Right lung (tissue), 10 donors: ENCODE measurements at places on chromosomes 6 and 20.
A peak's percentile ranks its signal among the peaks of the same experiment; 100 is the strongest.

DNA sequence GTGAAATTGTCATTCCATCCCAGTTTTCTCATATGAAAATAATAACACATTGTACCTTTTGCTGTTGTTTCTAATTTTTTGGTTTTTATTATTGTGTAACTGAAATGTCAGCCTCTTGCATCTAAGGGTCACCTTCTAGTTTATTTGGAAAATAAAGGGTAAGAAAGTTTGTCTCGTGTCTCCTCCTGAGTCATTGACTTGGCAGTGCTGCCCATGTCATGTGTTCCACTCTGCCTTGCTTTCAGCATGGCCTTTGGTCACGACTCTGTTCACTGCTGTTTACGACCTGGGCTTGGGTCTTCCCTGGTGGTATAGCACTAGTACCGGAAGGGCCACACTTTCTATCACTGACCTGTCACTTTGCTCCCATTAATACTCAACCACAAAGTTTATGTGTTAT is 171.4 kb upstream of the RSPO3 start:
- DNase-seq = no peak

DNA sequence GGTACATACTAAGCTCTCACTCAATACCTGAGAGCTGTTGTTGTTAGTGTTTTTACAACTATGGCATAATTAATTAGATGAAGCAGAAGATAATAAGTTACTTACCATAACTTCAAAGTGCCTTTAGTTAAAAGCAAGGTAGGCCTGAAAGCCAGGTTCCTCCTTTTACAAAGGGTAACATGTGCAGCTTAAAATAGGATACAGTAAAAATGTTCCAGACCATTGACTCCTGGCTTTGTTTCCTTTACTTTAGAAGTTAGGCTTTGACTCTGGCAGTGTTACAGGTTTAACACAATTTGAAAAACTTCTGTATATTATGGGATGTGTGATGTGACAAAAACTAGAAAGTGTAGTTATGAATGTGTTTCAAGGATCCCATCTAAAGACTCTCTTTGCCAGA is 522.5 kb downstream of the EPM2A start:
- DNase-seq = no peak

DNA sequence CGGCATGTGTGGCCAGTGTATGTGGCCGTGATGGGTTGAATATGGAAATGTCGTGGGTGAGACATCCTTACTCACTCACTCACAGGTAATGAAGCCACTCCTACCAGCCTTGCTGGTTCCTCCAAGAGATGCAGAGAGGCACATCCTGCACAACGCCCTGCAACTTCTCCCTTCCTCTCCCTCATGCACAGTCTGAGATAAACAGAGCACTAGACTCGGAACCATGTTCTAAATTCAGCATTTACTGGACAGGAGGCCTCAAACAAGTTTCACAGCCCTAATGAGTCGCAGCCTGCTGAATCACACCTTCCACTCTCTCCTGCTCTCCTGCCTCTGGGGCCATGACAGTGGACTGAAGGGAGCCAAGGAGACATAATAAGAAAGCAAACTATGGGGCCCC is 91.2 kb downstream of the ISM1 start:
- DNase-seq = no peak

DNA sequence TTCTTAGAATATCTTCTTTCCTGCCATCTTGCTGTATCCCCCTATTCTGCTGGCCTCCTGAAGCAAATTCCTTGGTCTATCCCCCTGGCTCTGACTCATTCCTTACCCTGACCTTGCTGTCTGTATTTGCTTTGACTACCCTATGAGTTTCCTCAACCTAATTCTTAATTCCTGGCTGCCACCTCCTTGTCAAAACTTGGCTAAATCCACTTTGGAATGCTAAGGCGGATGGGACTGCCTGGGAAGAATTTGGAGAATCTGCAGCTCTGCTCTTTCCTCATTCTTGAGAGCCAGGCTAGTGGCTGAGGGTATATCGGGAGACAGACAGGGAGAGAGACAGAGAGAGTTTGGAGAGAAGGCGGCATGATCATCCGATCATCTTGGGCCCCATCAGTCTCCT is 24.4 kb downstream of the CAP2 start:
- DNase-seq = no peak

- DNase-seq = no peak
Measured at GRCh38 chr6:106439459-106439858, 78.9 kb downstream of the CRYBG1 start.

DNA sequence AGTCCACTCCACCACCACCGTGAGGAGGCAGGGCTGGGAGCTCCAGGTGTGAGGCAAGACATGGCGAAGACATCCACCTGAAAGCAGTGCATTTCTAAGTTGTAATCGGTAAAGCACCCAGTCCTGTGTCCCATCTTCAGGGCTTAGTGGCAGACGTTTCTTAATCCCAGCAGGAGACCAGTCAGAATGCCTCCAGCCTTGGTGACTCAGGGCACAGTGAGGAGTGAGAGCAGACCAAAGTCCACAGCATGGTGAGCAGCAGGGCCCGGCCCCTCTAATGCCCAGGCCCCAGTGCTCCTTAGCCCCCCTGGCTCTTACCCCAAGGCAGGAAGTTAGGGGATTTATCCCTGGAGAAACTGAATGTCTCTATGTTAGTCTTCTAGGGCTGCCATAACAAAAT is 183.9 kb downstream of the SYNDIG1 start:
- DNase-seq = no peak

GRCh38 chr20:53097371-53097770 is 125.2 kb downstream of the TSHZ2 start:
- no peak for DNase-seq

GRCh38 chr20:43590036-43590391 is 723 bp upstream of the IFT52 start:
- DNase-seq = no peak

DNA sequence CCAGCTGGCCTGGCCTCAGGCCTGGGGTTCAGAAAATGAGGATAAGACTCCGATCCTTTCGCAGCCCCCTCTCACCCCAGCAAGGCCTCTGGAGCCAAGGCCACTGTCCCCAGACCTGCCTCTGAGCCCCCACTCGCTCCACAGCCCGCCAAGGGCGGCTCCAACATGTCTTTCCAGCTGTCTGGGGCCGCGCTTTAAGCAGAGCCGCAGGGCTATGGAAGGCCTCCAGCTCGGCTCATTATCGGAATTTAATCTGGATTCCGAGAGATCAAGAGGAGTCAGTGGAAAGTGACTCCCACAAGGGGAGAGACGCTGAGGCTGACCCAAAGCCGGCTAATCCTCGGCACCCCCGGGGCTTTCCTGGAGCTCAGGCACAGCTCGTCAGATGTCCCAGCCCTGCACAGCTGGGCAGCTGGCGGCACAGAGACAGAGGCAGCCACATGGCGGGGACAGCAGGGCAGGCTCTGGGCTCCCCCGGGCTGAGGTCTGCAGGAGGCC is 41.8 kb downstream of the BMP7 start:
- DNase-seq = peak; percentile 64

- no peak for DNase-seq
Measured at GRCh38 chr6:71510856-71511255, 222.2 kb downstream of the OGFRL1 start.

GRCh38 chr20:24658920-24659660 is 189.7 kb downstream of the SYNDIG1 start:
- DNase-seq = no peak

DNA sequence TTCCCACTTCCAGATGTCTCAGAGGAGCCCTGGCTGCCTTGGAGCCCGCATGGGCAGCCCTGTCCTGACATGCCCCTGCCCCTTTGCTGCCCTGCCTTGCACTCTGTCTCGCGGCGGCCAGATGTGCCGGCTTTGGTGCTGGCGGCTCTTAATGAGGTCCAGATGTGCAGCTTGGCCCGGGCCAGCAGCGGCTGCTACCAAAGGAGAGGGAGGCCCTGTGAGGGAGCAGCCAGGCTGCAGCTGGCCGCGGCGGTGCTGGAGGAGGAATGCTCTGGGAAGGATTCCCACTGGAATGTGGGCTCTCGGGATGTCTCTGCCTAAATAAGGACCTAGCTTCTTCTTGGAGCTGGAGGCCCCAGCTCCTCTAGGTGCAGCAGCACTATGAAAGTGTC is 72.4 kb downstream of the FGD2 start:
- DNase-seq = peak; percentile 83

DNA sequence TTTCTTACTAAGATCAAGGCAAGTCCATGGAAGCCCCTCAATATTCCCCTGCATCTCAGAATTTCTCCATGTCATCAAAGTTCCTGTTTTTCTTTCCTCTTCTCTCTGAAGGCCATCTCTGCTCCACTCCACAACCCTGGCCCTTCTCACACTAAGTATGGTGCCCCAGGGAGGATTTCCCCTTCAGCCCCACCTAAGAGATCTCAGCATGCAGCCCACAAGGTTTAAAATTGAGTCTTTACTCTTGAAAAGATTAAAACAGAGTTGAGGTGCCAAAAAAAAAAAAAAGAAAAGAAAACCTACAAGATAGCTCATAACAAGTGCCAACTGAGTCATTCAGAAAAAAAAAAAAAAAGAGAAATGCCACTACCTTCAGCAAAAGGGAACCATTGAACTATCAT is 36.5 kb upstream of the TNFAIP3 start:
- DNase-seq = no peak

GRCh38 chr20:58665606-58666005 is 14.5 kb downstream of the STX16 start:
- no peak for DNase-seq

DNA sequence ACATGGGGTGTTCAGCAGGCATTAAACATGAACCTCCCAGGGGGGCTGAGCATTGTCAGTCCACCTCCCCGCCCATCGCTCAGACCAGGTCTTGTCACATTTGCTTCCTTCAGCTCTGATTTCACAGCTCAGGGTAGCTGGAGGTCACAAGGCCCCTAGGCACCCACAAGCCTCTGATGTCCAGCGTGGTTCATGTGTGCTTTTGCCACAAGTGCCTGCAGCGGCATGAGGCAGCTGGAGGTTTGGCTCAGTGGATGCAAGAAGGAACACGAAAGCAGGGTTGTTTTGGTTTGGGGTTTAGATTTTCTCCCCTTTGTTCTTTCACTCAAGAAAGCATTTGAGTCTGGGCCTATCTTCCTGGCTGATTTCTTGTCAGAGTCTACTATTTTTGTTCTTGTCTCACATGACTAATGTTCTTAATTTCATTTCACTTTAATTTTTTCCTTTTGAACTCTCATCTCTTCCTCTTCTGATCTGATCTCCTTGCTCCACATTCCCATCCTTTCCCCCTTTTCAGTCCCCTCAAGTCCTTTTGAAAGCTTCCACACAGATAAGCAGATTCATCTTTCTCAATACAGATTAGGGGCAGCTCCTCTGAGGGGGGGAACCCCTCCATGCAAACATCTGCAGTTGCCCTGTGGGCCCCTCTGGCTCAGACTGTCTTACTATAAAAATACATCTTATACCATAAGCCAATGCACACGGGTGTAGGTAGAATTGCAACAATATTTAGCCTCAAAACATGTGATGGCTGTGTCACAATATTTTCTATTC is 68.1 kb upstream of the CEP85L start:
- DNase-seq = no peak

DNA sequence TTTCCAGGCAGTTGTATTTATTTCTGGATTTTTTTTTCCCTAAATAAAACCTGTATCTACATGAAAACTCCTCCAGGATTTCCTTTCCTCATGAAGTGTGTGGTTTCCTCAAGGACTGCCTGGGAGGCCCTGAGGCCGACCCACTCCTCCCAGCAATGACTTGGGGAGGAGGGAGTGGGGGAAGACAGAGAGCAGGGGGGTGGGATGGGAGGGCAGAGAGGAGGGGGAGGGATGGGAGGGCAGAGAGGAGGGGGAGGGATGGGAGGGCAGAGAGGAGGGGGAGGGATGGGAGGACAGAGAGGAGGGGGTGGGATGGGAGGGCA is 161.8 kb upstream of the AGPAT4 start:
- no peak for DNase-seq

GRCh38 chr6:126600258-126600916 is 260.5 kb downstream of the CENPW start:
- no peak for DNase-seq

- DNase-seq = no peak
Measured at GRCh38 chr6:39057251-39058155, 8.9 kb downstream of the GLP1R start.

DNA sequence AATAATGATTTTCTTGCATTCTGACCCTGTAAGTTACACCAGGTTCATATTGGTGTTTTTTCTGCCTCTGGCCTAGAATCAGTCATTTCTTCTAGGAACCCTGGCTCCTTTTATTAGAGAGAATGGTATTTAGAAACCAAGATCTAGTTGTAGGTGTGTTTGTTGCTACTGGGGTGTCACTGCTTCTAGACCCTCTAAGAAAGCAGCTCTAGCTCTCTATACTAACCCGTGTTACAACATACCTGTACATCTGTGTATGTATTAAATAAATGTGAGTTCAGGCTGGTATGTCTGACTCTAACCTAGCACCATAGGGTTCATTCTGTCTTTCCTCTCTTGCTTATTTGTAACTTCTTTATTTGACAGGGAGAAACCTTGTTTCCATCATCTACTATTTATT is 16.8 kb downstream of the SENP6 start:
- DNase-seq = no peak

GRCh38 chr6:61886608-61887259 is 399.3 kb downstream of the KHDRBS2 start:
- peak; percentile 9 for DNase-seq

DNA sequence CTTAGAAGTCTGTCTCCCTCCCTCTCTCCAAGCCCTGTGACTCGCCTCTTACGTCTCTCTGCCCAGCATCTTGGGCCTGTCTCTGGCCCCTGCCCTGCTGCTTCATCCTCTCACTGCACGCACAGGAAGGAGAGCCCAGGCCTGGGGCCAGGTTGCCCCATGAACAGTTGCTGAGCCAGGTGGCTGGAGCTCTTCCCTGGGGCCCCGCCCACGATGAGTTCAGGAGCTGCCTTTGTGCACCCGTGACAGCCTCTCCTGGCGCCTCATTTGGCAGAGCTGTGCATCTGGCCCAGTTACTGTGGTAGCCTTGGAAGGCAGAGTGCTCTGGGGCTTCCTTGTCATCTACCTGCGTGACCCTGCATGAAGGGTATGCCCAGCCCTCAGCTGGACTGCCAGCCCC is 44.5 kb downstream of the SLC52A3 start:
- no peak for DNase-seq

DNA sequence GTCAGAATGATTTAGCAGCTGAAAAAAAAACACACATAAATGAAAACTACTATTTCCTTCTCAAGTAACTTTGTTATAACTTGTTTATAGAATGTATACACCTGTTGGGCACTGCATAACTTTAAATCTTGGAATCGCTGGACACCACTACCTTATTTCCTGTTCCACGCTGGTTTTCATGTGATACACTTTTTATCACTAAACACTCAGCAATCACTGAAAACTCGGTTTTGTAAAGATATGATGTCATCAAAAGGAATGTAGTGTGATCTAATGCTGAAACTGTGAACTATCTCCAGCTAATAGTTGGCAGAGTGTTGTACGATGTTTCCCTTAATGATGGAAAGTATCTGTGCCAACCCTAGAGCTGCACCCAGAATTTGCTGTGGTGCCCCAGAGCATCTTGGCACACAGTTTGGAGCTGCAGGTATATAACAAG is 127.9 kb downstream of the BACH2 start:
- DNase-seq = no peak

GRCh38 chr6:72635636-72636035 is 13.8 kb downstream of the KCNQ5 start:
- DNase-seq = no peak

DNA sequence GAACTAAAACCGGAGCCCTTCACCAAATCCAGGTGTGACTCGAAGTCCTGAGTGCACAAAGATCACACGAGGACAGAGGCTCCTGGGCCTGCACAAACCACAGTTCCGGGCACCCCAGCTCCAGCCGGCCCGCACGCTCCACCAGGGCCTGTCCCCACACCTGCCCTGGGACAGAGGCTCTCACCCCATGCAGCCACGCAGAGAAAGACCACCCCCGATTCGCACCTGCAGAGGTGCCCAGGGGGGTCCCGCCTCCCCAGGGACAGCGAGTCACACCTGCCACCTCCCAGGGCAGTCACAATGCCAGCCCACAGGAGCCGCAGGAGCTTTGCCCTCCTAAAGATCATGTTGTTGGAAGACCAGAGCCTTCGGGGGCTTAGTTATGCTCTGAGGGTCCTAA is 25.4 kb upstream of the MRGBP start:
- no peak for DNase-seq
